ENCODE measurements at places on chromosomes 1 and 21. TPM values are rescaled to one million over a fixed set of nuclear protein-coding genes. Genes with fewer than 3 reads are reported as not detected.

- H3K4me1 ChIP-seq: peaks cover 18% of the 10 kb centered on the region
- DNase-seq: no peak
- no peaks in the 10 kb centered on the region for H3K36me3 ChIP-seq
- no peaks in the 10 kb centered on the region for H3K27me3 ChIP-seq
- no peak overlapping the region for H3K4me3 ChIP-seq
Measured at GRCh38 chr1:62423580-62424242, 13.1 kb upstream of the USP1 start.

DNA sequence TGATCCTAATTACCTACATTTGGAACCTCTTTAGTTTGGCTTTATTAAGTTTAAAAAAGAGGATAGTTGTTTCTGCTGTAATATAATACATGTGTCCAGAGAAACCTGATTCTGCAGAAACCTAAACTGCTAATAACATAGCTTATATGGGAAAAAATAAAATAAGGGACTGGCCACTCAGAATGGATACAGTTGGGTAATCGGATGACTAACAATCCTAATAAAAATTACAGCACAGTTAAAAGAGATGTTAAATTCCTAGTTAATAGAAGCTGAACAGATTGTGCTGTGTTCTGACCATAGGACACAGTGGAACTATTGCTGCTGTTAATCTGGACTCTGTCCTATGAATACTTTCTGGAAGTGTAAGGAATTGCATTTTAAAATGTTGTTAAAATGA, 16.0 kb downstream of the ARV1 start:
- no peaks in the 10 kb centered on the region for H3K4me1 ChIP-seq
- no peak overlapping the region for H3K4me3 ChIP-seq
- H3K27me3 ChIP-seq: no peaks in the 10 kb centered on the region
- no peak overlapping the region for H3K27ac ChIP-seq
- H3K36me3 ChIP-seq: peaks cover 20% of the 10 kb centered on the region
- no peak for DNase-seq

DNA sequence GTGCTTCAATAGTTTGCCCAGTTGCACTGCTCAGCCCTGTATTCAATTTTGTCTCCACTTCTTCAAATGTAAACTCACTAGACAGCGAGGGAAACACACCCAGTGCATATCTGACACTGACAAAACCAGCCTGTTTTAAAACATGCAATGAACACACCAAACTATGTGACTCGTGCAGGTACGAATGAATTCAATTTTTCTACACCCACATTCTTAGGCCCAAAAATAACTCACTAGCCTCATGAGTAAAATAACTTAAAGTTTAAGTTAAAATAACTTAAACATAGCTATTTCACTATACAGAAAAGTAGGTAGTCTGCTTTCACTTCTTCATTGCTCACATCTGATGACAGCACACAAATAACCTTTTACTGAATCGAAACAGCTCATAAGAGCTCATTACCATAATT, 21.1 kb downstream of the TTC13 start:
- DNase-seq: no peak
- H3K4me1 ChIP-seq: no peaks in the 10 kb centered on the region
- H3K4me3 ChIP-seq: no peak overlapping the region
- no peaks in the 10 kb centered on the region for H3K27me3 ChIP-seq

DNA sequence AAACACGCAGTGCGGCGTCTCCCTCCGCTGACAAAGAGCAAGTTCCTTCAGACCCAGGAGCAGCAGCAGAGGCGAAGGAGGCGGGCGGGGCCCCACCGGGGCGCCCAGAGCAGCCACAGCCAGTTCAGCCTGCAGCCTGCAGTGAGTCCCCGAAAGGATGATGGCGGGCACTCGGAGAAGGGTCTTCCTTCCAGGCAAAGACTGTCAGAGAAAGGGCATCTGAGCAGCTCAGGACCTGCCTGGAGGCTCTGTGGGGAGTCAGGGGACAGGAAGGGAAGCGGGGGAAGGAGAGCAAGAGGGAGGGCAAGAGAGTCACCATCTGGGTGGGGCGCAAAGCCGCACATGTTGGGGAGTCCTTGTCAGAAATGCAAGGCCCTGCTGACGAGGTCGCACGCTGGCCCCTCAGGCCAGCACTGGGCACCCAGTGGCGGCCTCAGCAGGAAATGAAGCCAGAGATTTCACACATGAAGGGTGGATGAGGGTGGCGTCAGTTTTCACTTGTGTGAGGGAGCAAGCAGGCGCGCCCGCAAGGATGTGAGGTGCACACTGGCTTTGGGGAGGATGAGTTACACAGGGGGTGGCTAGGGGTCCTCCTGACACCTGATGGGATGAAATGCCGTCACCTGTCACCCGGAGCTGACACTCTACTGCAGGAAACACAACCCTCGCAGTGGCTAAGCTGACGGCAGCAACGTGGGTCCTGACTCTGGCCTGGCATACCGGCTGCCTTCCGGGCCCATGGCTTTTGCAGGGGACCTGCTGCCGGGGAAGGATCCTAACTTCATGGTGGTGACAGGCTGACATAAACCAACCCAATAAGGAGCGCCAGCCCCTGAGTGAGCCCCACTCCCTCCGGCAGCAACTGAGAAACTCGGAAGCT, 6.6 kb downstream of the LRRC47 start:
- H3K36me3 ChIP-seq: peaks cover 12% of the 10 kb centered on the region
- no peak overlapping the region for H3K27ac ChIP-seq
- H3K27me3 ChIP-seq: no peaks in the 10 kb centered on the region
- no peaks in the 10 kb centered on the region for H3K4me1 ChIP-seq
- no peak overlapping the region for H3K4me3 ChIP-seq

GRCh38 chr1:68745451-68745850, 248.6 kb upstream of the DEPDC1 start:
- no peaks in the 10 kb centered on the region for H3K27me3 ChIP-seq
- H3K27ac ChIP-seq: no peak overlapping the region
- no peak overlapping the region for H3K4me3 ChIP-seq

DNA sequence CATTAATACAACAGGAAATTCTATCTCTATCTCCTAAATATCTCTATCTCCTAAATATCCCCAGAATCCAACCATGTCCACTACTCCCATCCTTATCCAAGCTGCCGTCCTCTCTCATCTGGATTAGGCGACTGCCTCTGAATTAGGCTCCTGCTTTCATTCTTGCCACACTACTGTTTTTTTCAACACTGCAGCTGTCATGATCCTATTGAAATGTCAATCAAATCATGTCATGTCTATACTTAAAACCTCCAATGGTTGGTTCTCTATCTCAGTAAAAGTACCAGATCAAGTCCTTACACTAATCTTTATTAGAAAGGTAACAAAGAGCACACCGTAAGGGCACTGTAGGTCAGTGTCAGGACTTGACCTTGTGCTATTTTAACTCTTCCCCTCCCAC, 82.0 kb upstream of the NFIA start:
- H3K27me3 ChIP-seq: peaks cover 13% of the 10 kb centered on the region
- no peak overlapping the region for H3K27ac ChIP-seq
- H3K4me3 ChIP-seq: no peak overlapping the region
- no peaks in the 10 kb centered on the region for H3K36me3 ChIP-seq

DNA sequence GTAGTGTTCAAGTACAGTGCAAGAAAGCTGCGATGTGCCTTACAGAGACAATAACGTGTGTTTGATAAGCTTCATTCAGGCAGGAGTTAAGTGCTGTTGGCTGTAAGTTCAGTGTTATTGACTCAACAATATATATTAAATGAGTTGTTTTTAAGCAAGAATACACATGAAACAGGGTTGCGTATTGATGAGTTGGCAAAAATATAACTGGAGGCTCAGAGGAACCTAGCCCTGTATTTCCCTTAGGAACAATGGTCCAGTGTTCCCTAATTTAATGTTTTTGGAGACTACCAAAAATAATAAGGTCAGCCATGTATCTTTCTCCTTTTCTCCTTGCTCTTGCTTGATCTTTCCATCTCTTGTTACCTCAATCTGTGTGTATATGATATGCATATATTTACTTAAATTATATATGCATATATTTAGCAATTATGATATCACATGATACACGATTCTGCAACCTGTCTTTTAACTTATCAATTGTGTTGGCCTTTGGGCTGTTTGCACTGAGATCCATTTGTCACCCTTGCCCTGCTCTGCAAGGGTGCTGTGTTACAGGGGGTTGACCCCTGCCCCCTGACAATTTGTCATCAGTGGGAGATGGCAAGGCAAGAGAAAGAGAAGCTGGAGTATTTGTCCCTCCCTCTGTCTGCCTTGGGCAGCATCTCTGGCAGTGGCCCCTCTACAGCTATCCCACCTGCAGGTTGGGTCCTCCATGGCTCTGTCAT, 109.7 kb downstream of the FGGY start:
- no peaks in the 10 kb centered on the region for H3K4me1 ChIP-seq
- no peak overlapping the region for H3K4me3 ChIP-seq
- no peaks in the 10 kb centered on the region for H3K27me3 ChIP-seq

The KIRREL1 gene
- total RNA-seq: 31.4 TPM

The OR2L5 gene
- not detected for total RNA-seq

The SERTAD4 gene
- total RNA-seq: 5.5 TPM

The SH3BGR gene
- total RNA-seq: 3.2 TPM

The NCF2 gene
- total RNA-seq: 8.6 TPM

The MT1HL1 gene
- total RNA-seq: not detected

The WNT2B gene
- 5.8 TPM for total RNA-seq

The NLRP3 gene
- 0.32 TPM for total RNA-seq
